ENCODE measurements at places on chromosomes 12 and 14.

DNA sequence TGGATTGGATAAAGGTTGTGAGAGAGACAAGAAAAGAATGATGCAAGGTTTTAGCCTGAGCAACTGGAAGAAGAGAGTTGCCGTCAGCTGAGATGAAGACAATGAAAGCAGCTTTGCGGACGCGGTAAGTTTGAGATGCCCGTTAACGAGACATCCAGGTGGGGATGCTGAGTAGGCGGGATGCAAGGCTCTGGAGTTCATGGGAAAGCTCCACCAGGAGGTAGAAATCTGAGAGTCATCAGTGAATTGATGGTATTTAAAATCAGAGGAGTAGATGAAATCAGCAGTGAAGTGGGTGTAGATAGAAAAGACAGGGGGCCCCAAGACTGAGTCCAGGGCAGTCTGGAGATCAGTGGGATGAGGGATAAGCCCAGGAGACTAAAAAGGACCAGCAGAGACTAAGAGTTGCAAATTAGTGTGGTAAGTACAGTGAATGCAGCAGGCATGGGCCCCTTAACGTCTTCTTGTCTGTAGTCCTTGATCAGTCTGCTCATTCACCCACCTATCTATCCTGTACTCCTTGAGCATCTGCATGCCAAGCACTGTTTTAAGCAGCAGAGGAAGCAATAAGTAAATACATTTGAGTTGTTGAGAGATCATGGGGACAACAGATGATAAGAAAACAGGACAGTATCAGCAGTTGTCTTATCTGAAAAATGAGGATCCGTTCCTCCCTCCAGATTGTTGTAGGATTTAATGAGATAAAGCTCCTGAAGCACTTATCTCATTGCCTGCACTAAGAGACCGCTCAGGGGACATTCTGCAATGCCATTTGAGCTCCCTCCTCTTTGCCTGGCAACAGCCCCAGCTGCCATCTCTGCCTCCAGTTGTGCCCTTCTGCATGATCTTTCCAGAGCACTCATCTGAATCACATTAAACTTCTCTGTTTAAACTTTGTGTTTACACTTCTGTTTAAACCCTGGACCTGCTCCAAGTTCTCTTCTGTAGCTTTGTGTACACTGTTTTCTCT lies 91.5 kb downstream of the APAF1 start:
- DNase-seq, result no peak

DNA sequence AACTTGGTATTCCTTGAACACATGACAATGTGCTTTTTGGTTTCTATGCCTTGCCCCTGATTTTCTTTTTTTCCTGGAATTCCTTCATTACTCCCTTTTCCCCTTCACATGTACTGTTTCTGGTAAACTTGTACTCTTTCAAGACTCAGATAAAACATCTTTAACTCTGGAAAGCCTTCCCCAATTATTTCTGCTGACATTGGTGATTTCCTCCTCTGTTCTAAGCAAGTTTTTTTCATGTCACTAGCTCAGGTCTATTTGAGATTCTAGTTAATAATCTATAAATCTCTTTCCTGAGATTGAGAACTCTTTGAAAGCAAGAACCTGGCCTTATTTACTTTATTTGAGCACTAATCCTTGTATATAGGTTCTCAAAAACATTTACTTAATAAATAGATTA lies 24.0 kb upstream of the PTPRQ start:
- DNase-seq, result no peak

- no peak for DNase-seq
Measured at GRCh38 chr12:28569698-28570411, 379.6 kb downstream of the CCDC91 start.

DNA sequence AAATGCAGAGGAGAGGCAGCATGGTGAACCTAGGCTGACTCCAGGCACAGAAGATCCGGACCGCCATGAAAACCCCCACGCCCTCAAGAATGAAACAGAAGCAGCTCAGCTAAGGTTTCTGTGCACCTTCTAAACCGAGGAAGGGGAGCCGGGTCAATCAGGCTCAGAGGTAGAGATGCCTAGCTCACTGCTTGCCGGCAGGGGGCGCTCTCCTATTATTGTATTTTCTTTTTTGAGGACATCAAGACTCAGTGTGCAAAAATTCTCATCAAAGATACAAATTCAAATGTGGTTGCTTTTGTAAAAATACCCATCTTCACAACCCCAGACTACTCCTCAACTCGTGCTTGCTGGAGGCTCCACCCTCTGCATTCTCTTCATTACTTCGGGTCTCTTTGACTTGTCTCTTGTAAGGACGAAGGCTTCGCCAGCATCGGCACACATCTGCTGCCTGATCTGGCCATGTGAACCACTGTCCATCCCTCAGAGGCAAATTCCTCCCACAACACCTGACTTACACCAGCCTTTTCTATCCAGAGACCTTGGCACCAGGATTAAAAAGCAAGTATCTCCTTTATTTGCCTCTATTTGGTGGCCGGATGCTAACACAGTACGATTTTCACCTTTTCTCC lies 33.4 kb upstream of the RNASE3 start:
- peak; percentile 50 for DNase-seq
